ENCODE measurements at places on chromosomes 13 and 19. TPM values are rescaled to one million over a fixed set of nuclear protein-coding genes. Genes with fewer than 3 reads are reported as not detected.

DNA sequence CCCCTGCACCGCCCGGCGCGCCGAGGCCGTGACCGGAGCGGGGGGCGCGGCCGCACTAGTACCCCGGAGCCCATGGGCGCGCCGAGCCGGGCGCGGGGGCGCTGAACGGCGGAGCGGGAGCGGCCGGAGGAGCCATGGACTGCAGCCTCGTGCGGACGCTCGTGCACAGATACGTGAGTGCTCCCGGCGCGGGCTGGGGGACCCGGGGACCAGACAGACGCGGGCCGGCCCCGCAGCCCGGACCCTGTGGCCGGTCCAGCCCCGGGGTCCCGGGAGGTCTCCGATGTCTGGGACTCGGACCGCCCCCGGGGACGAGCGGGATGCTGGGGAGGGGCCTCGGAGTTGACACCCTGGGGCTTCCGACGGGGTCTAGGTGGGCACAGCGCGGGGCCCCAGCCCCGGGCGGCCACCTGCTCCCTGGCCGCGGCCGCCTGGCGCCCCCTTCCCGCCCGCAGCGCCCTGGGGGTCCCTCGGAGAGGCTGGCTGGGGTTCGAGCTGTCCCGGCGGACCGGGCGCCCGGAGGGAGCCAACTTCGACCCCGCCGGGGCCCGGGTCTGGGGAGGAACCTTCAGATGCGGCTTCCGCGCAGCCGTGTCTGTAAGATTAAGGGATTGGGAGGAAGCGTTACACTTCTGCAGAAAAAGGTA, 568 bp downstream of the ATP11A start:
- no peaks in the 10 kb centered on the region for H3K36me3 ChIP-seq
- peak overlapping the region; percentile 40 for H3K27ac ChIP-seq
- H3K27me3 ChIP-seq = peaks cover 3% of the 10 kb centered on the region

- H3K4me3 ChIP-seq = no peak overlapping the region
- H3K4me1 ChIP-seq = no peaks in the 10 kb centered on the region
Measured at GRCh38 chr13:39259371-39260140, 221.3 kb downstream of the NHLRC3 start.

OVOL3 gene
- not detected for polyA plus RNA-seq

DNA sequence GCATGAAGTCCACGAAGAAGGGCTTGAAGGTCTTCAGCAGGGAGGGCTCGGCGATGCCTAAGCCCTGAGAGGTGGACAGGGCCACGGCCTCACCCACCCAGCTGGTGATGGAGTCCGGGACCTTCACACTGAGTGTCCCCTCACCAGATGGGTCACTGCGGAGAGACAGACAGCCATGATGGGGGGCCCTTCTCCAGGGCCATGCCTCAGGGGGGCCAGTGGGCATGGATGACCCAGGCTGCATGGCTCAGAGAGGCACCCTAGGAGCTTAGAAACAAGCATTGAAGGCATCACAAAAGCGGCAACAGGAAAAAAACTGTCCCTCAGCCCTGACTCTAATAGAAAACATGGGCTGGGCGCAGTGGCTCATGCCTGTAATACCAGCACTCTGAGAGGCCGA, 63.2 kb downstream of the F2RL3 start:
- no peak for DNase-seq
- no peaks in the 10 kb centered on the region for H3K4me1 ChIP-seq
- peaks cover 8% of the 10 kb centered on the region for H3K27me3 ChIP-seq
- no peak overlapping the region for H3K4me3 ChIP-seq
- H3K27ac ChIP-seq = no peak overlapping the region

DNA sequence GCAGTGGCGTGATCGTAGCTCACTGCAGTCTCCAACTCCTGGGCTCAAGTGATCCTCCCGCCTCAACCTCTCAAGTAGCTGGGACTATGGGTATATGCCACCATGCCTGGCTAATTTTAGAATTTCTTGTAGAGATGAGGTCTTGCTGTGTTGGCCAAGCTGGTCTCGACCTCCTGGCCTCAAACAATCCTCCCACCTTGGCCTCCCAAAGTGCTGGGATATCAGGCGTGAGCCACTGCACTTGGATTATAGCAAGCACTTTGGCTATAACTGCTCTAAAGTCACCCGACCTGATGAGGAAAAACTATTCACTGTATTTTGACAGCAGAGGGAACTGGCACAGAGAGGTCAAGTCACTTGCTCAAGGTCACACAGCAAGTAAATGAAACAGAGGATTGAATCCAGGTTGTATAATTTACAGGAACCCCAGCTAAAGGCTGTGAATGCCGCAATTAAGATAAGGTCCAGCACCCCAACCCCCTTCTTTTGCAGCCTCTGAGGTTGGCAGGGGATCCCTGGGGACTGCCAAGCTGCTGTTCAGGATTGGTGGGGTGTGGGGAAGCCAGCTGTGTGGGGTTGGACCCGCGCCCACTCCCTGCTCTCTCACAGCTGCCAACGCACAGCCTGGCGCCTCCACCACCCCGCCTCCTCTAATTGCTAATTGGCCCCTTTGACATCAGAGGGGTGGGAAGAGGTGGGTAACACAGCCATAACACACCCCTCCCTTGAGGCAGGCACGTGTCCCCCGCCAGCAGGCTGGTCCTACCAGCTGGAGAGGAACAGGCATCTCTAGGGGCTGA, 6.0 kb downstream of the TMIGD2 start:
- H3K4me3 ChIP-seq = no peak overlapping the region
- H3K27me3 ChIP-seq = peaks cover 3% of the 10 kb centered on the region
- H3K27ac ChIP-seq = no peak overlapping the region
- no peak for DNase-seq
- peaks cover 14% of the 10 kb centered on the region for H3K4me1 ChIP-seq

- peaks cover 86% of the 10 kb centered on the region for H3K4me1 ChIP-seq
- H3K27ac ChIP-seq = no peak overlapping the region
- no peaks in the 10 kb centered on the region for H3K36me3 ChIP-seq
- no peak for DNase-seq
- H3K4me3 ChIP-seq = no peak overlapping the region
Measured at GRCh38 chr13:29845440-29846056, 4.9 kb downstream of the UBL3 start.

- peak overlapping the region; percentile 99 for H3K27ac ChIP-seq
- H3K4me1 ChIP-seq = peaks cover 22% of the 10 kb centered on the region
- H3K27me3 ChIP-seq = peaks cover 19% of the 10 kb centered on the region
- no peaks in the 10 kb centered on the region for H3K36me3 ChIP-seq
- H3K4me3 ChIP-seq = peak overlapping the region; percentile 90
- DNase-seq = no peak
Measured at GRCh38 chr19:3499738-3500428, 591 bp downstream of the DOHH start.
